ENCODE measurements at places on chromosomes 6 and 20.

GRCh38 chr20:64090165-64090564 lies 6.0 kb upstream of the LKAAEAR1 start:
- H3K27me3 ChIP-seq, result no peaks in the 10 kb centered on the region
- no peak for DNase-seq
- no peak overlapping the region for H3K27ac ChIP-seq
- no peaks in the 10 kb centered on the region for H3K4me1 ChIP-seq
- H3K36me3 ChIP-seq, result no peaks in the 10 kb centered on the region

GRCh38 chr6:88815491-88815890 lies 147.9 kb downstream of the RNGTT start:
- no peaks in the 10 kb centered on the region for H3K36me3 ChIP-seq
- H3K4me3 ChIP-seq, result no peak overlapping the region
- H3K27me3 ChIP-seq, result no peaks in the 10 kb centered on the region
- no peaks in the 10 kb centered on the region for H3K4me1 ChIP-seq

DNA sequence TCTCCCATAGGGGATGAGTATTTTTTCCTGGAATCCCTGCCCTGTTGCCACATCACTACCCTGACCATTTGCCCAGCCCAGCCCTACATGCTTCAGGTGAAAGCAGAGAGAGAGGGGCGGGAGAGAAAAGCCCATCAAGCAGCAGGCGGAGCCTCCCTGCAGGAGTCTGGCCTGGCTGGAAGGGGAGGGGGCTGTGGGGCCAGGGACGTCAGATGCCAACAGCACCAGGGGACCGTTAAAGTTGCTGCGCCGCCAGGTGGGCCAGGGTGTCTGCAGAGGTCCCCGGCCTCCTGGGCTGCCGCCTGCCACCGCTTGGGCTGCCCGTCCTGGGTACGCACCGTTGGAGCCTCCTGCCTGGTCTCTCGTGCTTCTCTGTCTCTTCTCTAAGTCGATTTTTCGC lies 757 bp upstream of the R3HDML start:
- no peak overlapping the region for H3K4me3 ChIP-seq
- no peaks in the 10 kb centered on the region for H3K27me3 ChIP-seq
- no peaks in the 10 kb centered on the region for H3K36me3 ChIP-seq
- H3K4me1 ChIP-seq, result no peaks in the 10 kb centered on the region
- H3K27ac ChIP-seq, result no peak overlapping the region

GRCh38 chr20:37881601-37882343 lies 21.2 kb upstream of the VSTM2L start:
- no peaks in the 10 kb centered on the region for H3K4me1 ChIP-seq
- H3K36me3 ChIP-seq, result no peaks in the 10 kb centered on the region
- H3K27me3 ChIP-seq, result no peaks in the 10 kb centered on the region

GRCh38 chr20:43513372-43513930 lies 6.0 kb downstream of the L3MBTL1 start:
- peak overlapping the region; percentile 42 for H3K27ac ChIP-seq
- peaks cover 10% of the 10 kb centered on the region for H3K4me1 ChIP-seq
- no peak for DNase-seq
- H3K27me3 ChIP-seq, result peaks cover 4% of the 10 kb centered on the region
- H3K36me3 ChIP-seq, result no peaks in the 10 kb centered on the region

GRCh38 chr20:29410806-29411457 lies 1846.5 kb upstream of the DEFB115 start:
- H3K4me1 ChIP-seq, result peaks cover 43% of the 10 kb centered on the region
- no peak overlapping the region for H3K27ac ChIP-seq
- peak overlapping the region; percentile 47 for H3K4me3 ChIP-seq
- H3K27me3 ChIP-seq, result peaks cover 58% of the 10 kb centered on the region
- DNase-seq, result no peak

DNA sequence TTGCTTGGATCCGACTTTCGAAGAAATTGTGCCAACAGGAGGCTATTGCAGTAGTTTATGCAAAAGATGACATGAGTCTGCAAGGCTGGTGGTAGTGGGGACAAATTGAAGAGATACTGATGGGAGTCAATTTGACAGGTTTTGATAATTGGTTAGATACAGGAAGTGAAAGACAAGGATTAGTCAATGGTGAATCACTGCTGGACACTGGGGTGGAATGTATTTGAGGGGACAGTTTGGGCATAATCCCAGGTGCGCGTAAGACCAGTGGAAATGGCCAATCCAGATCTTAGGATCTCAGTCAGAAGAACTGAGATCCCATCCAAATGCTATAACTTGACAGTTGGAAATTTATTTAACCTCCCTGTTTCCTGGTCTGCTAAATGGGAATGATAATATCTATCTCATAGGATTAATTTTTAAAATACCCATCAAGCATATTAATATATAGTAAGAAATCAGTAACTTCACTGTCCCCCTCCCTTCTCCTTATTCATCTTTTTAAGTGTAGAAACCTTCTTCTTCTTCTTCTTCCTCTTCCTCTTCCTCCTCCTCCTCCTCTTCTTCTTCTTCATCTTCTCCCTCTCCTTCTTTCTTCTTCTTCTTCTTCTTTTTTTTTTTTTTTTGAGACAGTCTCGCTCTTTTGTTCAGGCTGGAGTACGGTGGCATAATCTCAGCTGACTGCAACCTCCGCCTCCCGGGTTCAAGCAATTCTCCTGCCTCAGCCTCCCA lies 30.9 kb upstream of the ERVFRD-1 start:
- H3K4me1 ChIP-seq, result peaks cover 30% of the 10 kb centered on the region
- H3K27me3 ChIP-seq, result no peaks in the 10 kb centered on the region
- H3K27ac ChIP-seq, result no peak overlapping the region

DNA sequence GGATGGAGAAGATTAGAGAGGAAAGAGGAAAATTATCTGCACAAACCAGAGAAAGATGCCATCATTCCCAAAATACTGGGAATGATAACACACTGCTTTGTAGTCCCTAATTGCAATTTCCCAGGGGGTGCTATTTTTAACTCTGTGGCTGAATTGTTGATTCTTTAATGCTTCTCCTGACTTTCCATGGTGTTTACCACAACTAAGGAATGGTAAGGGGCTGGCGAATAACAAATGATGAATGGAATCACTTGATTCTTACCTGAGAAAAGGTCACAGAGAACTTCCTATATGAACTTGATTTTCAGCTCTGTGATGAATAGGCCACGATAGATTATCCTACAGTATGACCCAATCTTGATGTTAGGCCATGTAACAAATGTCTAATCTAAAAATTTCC lies 22.0 kb upstream of the IGF2R start:
- H3K4me3 ChIP-seq, result no peak overlapping the region
- H3K36me3 ChIP-seq, result no peaks in the 10 kb centered on the region
- H3K4me1 ChIP-seq, result no peaks in the 10 kb centered on the region
- no peaks in the 10 kb centered on the region for H3K27me3 ChIP-seq
- H3K27ac ChIP-seq, result no peak overlapping the region
- no peak for DNase-seq

GRCh38 chr20:10665791-10666190 lies 8.0 kb downstream of the JAG1 start:
- peaks cover 99% of the 10 kb centered on the region for H3K4me1 ChIP-seq
- peak overlapping the region; percentile 97 for H3K27ac ChIP-seq
- H3K4me3 ChIP-seq, result no peak overlapping the region

- peak overlapping the region; percentile 69 for H3K27ac ChIP-seq
- no peaks in the 10 kb centered on the region for H3K36me3 ChIP-seq
- H3K4me1 ChIP-seq, result peaks cover 38% of the 10 kb centered on the region
- DNase-seq, result no peak
- H3K27me3 ChIP-seq, result no peaks in the 10 kb centered on the region
Measured at GRCh38 chr6:144347933-144348332, 62.8 kb downstream of the UTRN start.

DNA sequence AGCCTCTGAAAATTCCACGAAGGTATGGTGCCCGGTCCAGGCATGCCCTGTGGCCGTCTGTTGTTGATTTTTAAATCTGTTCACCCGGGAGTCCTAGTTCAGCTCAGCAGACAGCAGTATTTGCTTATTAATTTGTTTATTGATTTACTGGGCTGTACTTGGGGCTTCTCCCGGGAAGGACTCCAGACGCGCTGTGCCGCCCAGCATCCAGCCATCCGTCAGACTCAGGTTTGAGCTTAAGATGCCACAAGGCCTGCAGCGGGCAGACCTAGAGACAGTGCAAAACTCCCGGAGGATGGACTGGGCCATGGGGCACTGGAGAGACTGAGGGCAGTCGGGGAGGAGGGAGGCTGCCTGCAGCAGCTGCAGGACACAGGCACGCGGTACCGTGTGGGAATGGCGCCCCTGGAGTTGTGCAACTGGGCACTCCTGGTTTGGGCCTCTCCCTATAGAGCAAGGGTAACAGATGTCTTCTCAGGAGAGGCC lies 17.3 kb upstream of the CCDC167 start:
- H3K27me3 ChIP-seq, result no peaks in the 10 kb centered on the region
- peak overlapping the region; percentile 67 for H3K27ac ChIP-seq
- no peak for DNase-seq
- H3K36me3 ChIP-seq, result no peaks in the 10 kb centered on the region
- H3K4me3 ChIP-seq, result no peak overlapping the region

DNA sequence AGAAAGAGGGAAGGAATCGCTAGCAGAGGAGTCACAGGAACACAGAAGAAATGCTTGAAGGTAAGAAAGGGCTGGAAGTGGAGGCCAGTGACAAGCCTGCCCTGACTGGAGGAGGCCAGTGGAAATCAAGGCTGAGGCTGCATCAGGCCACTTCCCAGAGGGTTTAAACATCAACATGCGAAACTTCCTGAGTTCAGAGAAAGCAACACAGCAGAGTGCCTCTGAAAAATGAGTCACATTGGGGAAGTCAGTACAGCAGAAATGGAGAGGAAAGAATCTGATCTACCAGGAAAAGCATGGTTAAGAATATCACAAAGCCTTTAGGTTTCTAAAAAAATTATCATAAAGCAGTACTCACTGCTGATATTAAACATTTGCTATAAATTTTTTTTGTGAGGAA lies 23.3 kb downstream of the NAPB start:
- H3K36me3 ChIP-seq, result peaks cover 16% of the 10 kb centered on the region
- no peaks in the 10 kb centered on the region for H3K27me3 ChIP-seq
- no peak overlapping the region for H3K4me3 ChIP-seq
- H3K4me1 ChIP-seq, result peaks cover 21% of the 10 kb centered on the region
- DNase-seq, result no peak

DNA sequence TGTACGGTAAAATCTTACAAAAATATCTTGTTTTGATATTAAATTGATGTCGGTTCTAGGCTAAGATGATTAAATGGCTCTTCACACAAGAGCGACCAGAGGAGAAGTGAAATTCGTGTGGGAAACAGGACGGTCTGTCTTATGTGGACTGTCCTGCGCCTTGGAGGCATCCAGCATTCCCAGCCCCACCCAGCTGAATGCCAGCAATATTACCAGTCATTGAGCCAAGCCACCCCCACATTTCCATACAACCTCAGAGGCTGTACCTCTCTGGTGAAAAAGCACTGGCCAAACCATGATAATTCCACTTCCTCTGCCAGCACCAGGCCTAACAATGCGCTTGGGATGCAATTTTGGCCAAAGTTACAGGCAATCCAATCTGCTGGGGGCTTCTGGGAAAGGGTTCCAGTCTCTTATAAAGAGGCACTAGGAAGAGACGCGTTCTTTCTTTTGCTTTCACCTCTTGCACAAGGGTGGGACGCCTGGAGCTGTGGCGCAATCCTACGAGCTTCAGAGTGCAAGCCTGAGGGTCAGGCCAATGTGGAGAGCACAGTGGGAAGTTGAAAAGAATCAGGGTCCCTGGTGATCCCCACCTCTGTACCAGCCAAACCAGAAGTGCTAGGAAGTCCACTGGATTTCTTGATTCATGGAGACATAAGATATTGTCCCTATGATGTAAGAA lies 213.1 kb downstream of the PREX1 start:
- no peaks in the 10 kb centered on the region for H3K36me3 ChIP-seq
- no peaks in the 10 kb centered on the region for H3K27me3 ChIP-seq
- H3K27ac ChIP-seq, result no peak overlapping the region
- no peak for DNase-seq
- no peaks in the 10 kb centered on the region for H3K4me1 ChIP-seq
- H3K4me3 ChIP-seq, result no peak overlapping the region

- peaks cover 34% of the 10 kb centered on the region for H3K36me3 ChIP-seq
- H3K4me3 ChIP-seq, result peak overlapping the region; percentile 84
- peak; percentile 64 for DNase-seq
- H3K27ac ChIP-seq, result peak overlapping the region; percentile 100
- H3K4me1 ChIP-seq, result peaks cover 25% of the 10 kb centered on the region
Measured at GRCh38 chr6:31651602-31652191, 764 bp downstream of the BAG6 start.

GRCh38 chr20:61963149-61963548 lies 102.5 kb downstream of the TAF4 start:
- H3K27me3 ChIP-seq, result peaks cover 42% of the 10 kb centered on the region
- no peaks in the 10 kb centered on the region for H3K4me1 ChIP-seq
- H3K4me3 ChIP-seq, result no peak overlapping the region
- H3K36me3 ChIP-seq, result no peaks in the 10 kb centered on the region

DNA sequence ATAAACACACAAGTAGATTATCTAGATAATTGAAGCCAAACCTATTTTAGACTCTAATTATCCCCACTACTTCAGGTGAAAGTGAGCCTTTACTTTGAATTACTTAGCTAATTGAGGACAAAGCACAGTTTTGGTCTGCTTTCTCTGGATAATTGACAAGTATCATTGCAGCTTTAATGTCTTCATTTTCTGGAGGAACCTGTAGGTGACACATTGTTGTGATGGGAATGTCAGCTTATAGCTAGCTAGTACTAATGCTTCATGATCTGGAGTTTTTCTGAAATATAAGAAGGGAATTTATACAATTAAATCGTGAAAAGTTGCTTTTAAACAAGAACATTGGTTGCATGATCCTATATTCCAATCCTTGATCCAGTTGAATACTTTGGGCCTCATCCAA lies 319.3 kb upstream of the CITED2 start:
- H3K4me3 ChIP-seq, result no peak overlapping the region
- H3K4me1 ChIP-seq, result peaks cover 11% of the 10 kb centered on the region
- no peak overlapping the region for H3K27ac ChIP-seq
- no peaks in the 10 kb centered on the region for H3K27me3 ChIP-seq

Measured in esophagus squamous epithelium (tissue), 5 donors.